Stimulated activated CD8-positive, alpha-beta memory T cell treated with anti-CD3 and anti-CD28 coated beads, Interleukin-4, amount 100 ng/mL, for 1 hour (primary cell): ENCODE measurements at places on chromosomes 12 and 14.

DNA sequence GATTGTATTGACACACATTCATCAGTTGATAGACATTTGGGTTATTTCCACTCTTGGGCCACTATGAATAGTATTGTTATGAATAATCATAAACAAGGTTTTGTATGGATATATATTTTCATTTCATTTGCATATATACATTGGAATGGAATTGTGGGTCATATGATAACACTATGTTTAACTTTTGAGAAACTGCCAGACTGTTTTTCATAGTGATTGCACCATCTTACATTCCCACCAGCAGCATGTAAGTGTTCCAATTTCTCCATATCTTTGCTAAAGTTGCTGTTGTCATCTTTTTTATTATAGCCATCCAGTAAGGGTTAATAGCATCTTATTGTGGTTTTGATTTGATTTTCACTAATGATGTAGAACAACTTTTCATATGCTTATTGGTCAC lies 198.5 kb upstream of the PPFIA2 start:
- DNase-seq: no peak

GRCh38 chr12:76158518-76159321 lies 74.2 kb upstream of the NAP1L1 start:
- peak; percentile 25 for DNase-seq

GRCh38 chr14:86971292-86971691 lies 1021.7 kb downstream of the GALC start:
- DNase-seq: no peak

DNA sequence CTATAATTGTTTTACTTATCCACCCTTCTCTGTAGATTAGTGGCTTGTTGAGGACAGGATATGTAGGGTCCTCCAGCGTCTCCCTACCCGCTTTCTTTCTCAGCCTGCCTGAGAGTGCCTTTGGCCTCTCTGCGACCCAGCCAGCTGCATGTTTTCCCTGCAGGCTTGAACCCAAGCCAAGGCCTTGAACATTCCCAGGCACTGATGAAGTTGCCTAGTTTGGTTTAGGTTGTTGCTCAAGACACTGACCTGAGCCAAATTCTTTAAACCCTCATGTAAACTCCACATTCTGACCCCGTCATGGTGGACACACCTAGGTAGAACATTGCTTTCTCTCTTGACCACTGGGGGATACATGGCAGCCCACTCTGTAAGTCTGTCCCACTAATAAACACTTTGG lies 33.4 kb upstream of the TXNRD1 start:
- DNase-seq: no peak

DNA sequence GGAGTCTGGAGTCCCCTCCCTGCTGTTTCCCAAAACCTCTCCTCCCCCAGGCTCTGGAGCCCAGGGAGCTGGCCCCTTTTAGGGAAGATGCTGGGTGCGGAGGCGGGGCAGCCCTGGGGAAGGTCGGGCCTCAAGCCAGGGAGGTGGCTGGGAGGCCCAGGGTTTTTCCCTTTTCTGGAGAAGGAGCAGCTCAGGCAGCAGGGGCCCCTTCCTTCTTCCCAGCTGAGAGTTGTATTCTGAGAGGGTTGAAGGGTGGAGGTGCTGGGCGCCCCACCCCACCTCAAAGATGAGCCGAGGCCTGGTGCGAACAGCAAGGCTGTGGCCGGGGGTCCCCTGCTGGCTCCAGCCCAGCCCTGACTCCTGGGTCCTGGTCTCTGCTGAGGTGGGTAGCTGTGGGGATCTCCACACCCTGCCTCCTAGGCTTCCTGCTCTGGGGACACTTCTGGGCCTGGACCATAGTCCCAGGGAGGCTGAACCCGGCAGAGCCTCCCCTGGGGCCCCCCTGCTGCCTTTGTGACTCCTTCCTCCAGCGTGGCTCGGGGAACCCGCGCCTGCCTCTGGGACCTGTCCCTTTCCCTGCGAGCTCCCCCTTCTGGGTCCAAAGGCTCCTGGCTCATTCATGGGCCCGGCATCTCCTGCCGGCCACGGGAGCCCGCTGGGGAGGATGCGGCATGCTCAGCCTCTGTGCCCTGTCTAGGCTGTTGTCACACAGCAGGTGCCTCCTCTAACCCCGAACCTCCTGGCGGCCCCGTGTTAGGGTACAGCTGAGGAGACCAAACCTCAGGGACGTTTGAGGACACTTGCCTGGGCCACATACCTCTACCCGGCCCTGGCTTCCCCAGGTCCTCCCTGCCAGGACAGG lies 4.4 kb downstream of the TRMT61A start:
- no peak for DNase-seq

- DNase-seq: no peak
Observed at GRCh38 chr14:36022765-36023410, 153.6 kb downstream of the PTCSC3 start.

DNA sequence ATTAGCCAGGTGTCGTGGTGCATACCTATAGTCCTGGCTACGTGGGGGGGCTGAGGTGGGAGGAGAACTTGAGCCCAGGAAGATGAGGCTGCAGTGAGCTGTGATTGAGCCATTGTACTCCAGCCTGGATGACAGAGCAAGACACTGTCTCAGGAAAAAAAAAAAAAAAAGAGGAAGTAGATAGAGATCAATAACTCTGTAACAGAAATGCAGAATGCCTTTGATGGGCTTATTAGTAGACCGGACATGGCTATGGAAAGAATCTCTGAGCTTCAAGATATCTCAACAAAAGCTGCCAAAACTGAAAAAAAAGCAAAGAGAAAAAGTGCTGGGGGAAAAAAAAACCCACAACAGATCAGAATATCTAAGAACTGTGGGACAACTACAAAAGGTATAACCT lies 37.5 kb downstream of the GPR68 start:
- no peak for DNase-seq

DNA sequence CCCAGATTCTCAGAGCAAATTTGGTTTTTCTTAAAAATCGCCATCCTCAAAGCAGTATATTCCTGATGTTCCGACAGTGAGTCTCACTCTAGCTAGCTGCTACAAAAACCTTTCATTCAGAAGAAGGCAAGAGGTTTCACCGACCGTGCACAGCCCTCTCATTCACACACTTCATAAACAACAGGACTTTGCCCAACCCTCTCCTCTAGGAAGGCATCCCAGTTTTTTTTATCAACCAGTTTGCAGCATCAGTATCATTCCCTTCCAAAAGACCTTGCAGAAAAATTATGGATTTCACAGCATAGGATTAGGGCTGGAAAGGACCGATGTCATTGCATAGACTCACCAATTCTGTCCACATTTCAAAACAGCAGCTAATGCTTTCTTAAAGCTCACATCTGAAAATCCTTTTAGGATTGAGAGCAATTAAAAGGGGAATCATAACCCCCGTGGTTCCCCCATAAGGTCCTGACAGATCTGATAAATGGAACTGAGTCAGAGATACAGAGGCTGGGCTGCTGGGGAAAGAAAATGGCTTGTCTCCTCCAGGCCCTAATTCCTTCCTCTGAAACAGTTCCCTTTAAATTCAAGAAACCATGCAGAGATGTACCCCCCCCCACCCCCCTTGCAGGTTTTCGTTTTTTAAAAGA lies 597 bp downstream of the SVOP start:
- no peak for DNase-seq

DNA sequence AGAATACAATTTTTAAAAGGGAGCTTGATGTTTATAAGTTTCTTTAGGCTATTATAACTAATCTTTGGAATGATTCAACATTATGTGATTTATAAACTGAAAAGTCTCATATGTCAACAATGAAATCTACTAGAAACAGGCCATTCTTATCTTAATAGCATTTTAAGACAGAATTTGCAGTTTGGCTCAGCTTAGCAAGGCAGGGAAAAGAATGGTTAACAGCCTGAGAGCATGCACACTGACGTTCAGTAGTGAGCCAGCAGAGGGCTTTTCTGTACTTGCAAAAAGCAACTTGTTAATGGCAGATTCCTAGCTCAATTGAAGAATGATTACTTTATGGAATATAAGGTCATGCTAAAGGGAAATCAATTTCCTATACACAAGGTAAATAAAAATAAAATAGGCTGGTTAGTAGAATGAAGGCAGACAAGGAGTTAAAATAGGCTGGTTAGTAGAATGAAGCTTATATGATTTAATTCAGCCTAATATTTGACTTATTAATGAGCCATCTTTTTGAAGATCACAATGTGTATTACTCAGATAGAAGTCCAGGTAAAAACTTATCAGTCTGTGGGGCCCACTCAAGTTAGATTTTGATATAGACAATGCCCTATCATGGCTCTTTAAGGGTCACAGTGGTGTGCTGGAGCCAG lies 95.9 kb downstream of the OTOGL start:
- no peak for DNase-seq

DNA sequence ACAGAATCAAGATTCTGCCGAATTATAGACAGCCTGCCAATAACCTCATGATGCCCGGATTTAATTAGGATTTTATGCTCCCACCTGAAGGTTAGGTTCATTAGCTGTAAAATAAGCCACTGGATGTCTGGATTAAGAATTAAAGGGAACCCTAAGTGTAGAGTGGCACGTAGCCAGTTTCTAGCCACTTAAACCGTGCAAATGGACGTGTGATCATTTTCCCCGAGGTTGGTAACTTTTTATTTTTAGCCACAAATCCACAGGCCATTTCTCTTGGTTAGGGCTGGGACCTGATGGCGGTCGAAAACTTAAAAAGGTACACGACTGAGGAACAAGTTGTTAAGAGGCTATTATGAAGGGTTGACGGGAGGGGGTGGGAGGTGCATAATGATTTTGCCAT lies 127.3 kb upstream of the TMPO start:
- DNase-seq: no peak

DNA sequence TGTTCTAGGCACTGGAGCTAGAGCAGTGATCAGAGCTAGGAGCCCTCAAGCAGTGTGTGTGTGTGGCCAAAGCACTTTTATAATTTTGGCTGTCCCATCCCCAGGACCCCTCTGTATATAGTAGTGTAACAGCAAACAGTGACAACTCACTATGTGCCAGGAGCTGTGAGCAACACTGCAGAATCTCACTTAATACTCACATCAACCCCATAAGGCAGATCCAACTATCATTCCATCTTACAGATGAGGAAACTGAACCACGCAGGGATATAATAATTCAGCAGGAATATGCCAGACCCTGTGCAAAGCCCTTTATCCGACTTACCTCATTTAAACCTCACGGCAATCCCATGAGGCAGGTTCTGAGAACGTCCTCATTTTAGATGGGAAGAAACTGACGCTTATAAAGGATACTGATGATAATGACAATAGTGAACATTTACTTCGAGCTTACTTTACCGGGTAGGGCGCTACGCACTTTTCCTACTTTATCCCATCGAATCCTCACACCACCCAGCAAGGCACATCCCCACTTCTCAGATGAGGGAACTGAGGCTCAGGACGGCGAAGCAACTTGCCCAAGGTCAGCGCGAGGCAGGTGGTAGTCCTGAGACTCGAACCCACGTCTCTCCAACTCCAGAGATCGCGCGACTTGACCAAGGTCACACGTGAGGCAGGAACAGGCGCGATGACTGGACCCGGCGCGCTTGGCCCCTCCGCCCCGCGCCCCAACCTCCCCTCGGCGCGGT lies 687 bp downstream of the RAB35 start:
- no peak for DNase-seq

GRCh38 chr14:58637040-58637390 lies 747 bp upstream of the DACT1 start:
- DNase-seq: no peak

DNA sequence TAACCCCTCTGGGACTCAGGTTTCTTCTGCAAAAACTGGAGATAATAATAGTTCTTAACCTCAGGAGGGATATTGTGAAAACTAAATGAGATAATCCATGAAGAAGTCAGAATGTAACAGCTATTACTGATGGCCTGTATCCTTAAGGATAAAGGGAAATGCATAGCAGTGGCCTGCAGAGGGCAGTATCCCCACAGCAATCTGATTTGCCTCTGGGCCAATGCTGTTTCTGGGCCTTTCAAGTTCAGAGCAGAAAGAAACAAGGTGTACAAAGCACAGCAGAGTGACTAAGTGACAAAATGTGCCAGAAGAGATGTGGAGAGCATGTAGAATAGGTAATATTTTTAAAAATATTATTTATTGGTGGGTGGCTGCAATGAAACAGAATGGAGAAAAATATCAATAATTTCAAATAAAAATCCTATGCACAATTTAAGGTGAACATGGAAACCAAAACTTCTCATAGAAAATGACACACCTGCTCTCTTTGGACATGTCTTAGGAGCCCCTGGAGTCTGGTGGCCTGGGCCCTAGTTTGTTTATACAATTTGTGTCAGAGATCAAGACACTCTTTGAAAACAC lies 90.3 kb downstream of the C12orf75 start:
- peak; percentile 24 for DNase-seq

DNA sequence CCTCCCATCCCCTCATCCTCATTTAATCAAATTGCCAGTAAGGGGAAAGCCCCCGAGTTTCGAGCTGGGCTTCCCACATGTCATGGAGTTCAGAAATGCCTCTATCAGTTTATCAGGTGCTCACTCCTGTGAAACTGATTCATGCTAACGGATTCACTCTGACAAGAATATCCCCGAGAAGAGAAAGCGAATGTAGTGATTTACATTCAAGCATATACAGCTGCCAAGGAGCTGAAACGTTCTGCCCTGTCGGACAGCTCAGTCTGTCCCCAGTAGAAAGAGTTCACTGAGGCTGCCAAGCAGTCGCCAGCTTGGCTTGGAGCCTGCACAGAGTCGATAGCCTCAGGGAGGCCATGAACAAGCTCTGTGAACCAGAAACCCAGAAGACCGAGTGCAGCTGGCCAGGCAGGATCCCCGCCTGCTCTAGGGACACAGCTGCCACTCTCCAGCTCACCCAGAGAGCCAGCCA lies 88.4 kb downstream of the TMCC3 start:
- no peak for DNase-seq

DNA sequence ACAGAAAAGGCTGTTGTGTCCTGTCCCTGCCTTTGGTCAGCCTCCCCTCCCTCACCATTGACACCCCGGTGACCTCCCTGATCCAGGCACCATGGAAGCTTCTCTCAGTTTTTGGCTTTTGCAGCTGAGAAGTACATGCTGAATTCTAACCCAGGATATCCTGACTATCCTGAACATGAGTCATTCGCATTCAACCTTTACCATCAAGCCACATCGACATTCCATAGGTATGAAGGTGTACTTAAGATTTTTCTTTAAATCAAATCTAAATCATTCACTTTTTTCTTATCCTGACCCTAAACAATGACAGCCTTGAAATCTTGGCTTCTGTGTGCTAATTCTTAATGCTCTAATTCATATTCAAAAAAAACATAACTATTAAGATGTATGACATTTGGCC lies 8.7 kb upstream of the KRT78 start:
- no peak for DNase-seq

DNA sequence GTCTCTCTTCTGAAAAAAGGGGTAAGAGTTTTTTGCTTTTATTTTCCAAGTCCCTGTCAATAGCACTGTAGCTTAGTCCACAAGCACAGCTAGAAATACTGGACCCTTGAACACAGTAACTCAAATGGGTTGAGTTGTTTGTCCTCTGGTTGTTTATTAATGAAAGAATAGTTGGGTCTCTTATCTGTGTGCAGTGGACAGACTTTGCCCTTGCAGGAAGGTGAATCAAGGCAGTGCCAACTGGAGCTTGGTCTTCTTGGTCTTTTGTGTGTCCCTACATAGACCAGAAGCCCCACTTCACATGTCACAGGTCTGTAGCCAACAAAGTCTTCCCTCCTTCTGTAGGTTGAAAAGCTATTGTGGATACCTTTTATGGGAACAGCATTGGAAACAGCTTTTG lies 322.0 kb downstream of the AACS start:
- no peak for DNase-seq
